ENCODE measurements at places on chromosomes 5 and 9.

GRCh38 chr5:10735569-10736276, 25.3 kb downstream of the DAP start:
- no peak for DNase-seq

- no peak for DNase-seq
Observed at GRCh38 chr9:98010445-98010844, 27.3 kb downstream of the ANP32B start.

DNA sequence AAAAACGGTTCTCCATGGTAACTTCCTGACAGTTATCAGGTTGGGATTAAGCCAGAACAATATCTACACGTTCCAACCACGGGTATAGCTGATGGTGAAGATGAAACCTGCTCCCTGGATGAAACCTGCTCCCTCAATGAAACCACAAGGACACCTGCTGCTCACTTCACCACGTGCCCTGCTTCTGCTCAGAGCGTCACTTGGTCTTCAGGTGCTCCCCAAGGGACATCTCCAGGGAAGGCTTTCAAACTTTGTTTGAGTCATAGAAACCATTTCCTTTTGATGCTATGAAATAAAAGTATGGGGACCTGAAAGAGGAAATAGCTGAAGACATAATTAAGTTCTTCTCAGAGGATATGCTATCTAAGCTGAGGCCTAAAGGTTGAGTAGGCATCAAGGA, 242.4 kb downstream of the MED10 start:
- DNase-seq = no peak

DNA sequence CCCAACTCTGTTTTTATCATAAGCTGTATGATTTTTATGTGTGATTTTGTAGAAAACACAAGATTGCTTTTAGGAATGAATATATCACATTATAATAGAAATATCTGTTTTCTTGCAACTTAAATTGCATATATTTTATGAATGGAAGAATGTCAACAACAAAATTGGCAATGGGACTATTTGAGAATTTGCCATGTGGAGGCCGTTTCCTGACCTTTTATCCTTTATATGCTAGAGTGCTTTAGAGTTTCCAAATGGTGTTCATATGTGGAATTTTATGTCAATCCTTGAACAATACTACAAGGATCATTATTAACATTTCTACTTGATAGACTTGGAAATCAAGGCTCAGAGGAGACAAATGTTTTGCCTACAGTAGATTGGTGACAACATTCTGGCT, 34.2 kb downstream of the ITGA1 start:
- DNase-seq = no peak

- DNase-seq = no peak
Observed at GRCh38 chr5:137607771-137608170, 108.6 kb upstream of the SPOCK1 start.

- DNase-seq = no peak
Observed at GRCh38 chr5:126973193-126973592, 57.2 kb downstream of the MARCHF3 start.

DNA sequence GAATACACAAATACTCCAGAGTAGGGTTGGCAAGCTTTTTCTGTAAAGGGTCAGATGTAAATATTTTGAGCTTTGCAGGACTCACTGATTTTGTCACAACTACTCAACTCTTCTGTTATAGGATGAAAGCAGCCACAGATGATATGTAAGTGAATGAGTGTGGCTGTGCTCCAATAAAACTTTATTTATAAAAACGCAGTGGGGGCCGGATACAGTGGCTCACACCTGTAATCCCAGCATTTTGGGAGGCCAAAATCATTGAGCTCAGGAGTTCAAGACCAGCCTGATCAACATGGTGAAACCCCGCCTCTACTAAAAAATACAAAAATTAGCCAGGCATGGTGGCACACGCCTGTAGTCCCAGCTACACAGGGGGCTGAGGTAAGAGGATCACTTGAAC, 69.1 kb downstream of the FBXW11 start:
- DNase-seq = no peak

DNA sequence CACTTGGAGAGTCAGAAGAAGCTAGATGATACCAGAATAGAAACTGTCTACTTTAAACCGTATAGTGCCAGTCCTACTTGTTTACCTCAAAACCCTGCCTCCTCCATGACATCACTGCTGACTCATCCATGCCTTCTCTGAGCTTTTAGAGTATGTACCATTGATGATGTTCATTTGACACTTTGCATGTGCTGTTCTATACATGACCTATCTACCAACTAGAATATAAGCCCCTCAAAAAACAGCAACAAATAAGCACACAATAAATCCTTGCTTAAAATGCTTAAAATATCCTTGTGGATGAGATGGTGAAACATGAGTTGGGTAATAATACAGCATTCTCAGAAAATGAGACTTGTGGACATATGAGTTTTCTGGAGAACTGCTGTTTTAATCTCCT, 2.6 kb downstream of the CTNNAL1 start:
- DNase-seq = no peak

DNA sequence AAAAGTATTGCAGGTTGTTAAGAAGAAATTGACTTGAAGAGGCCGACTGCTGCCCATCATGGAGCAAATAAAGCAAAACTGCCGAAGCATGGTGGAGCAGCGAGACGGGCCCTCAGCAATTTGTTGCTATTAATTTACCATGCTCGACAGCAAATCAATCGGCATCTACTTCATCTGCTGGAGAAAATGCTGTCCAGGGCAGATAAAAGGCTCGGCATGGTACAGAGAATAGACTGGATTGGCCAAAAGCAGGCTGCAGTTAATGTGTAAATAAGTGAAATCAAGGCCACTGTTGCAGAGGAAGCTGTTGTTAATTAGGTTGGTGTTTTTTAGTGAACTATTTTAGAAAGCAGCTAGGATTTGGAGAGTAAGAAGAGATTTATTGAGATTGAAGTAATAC, 8.3 kb downstream of the TLE4 start:
- DNase-seq = no peak

GRCh38 chr9:114722081-114722621, 40.2 kb upstream of the TEX48 start:
- no peak for DNase-seq

GRCh38 chr5:146860213-146860893, 18.2 kb downstream of the PPP2R2B start:
- no peak for DNase-seq

- DNase-seq = no peak
Observed at GRCh38 chr5:113578091-113578490, 64.6 kb downstream of the YTHDC2 start.

GRCh38 chr9:86464242-86464641, 110.0 kb upstream of the TUT7 start:
- no peak for DNase-seq

DNA sequence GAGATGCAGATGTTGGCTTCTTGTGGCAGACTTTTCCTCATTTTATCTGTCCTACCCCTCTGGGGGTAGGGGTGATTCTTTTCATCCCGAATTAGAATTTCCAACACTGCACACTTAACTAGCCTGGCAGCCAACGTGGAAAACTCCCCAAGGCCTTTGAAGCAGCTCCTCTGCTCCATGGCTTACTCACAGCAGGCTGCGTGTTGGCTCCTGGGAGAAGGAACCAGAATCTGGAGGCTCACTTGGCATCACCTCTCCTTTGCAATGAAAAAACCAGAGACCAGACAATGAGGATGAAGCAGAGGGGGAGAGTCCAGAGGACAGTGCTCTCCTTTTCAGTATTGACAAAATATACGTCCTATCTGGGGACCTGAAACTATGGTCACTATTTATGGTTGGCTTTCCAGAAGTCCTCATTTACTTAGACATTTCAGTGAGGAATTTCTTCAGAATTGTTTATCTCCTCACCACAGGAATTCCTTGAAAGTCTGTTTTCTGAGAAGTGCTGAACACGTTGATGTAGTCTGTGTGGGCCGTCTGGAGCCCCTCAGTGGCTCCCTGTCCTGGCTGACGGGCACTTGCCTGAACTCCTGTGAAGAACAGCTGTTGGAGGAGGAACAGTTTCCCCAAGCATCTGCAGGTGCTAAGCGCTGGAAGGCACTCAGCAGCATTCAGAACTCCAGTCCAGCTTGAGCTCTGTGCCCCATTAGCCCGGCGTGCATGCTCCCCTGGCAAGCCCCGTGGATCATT, 231.3 kb downstream of the RFK start:
- peak; percentile 73 for DNase-seq

- no peak for DNase-seq
Observed at GRCh38 chr5:97644896-97645295, 461.8 kb upstream of the RIOK2 start.

DNA sequence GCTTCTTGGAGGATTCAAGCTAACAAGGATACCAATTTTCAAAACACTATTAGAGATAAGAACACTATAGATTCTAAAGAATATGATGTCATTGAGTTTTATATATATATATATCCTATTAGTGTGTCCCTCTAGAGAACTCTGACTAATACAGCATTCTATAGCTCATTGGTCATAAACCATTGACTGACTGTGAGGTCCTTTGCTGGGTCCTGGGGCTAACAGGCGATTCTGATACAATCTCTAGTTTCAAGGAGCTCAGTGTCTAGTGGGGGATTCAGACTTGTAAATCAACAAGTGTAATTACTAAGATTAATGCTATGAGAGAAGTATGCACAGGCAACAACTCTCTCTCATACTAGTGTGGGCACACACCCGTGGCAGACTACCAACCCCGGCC, 234.5 kb downstream of the DENND1A start:
- DNase-seq = no peak

DNA sequence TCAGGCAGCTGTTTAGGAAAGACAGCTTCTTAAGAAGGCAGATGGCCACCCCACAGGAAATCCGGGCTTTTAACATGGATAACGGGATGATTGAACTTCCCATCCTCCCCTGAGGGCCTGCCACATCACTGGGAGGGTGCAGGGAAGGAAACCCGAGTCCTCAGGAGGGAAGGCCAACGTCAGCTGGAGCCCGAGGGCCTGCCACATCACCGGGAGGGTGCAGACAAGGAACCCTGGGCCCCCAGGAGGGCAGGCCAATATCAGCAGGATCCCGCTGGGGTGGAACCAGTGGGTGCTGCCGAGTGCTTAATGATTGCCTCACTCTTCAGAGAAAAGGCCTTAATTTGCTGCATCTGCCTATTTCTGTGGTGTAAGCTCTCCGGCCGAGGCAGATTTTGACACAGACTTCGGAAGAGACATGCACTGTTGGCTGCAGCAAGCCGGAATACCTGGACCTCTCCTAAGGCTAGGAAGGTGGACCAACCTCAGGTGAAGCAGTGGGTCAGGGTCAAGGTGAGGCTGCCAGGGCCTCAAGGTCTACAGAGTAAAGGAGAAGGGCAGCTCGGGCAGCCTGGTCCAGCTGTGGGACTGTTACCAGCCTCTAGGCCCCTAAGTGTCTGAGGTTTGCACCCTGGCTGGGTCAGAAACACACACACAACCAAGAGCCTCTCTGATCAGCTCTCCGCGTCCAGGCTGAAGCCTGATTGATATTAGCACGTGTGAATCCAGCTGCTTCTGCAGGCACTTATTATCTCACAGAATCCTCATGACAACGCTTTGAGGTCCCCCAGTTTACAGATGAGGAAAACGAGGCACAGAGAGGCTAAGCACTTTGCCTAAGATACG, 14.8 kb upstream of the COL5A1 start:
- peak; percentile 65 for DNase-seq

DNA sequence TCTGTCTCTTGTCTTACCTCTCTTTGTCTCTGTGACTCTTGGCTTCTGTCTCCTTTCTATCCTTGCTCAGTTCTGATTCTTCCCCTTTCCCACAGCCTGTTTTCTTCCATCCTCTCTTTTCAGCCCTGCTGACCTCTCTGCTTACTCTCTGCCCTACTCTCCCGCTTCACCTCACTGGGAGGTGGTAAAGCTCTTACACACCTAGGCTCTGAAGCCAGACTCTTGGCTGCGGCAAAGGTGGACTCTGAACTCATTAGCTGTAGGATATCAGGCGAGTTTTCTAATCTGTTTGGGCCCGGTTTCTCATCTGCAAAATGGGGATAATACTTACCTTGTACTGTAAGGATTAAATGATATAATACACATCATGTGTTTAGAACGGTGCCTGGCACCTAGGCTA, 11.1 kb downstream of the PCDH1 start:
- DNase-seq = peak; percentile 0

DNA sequence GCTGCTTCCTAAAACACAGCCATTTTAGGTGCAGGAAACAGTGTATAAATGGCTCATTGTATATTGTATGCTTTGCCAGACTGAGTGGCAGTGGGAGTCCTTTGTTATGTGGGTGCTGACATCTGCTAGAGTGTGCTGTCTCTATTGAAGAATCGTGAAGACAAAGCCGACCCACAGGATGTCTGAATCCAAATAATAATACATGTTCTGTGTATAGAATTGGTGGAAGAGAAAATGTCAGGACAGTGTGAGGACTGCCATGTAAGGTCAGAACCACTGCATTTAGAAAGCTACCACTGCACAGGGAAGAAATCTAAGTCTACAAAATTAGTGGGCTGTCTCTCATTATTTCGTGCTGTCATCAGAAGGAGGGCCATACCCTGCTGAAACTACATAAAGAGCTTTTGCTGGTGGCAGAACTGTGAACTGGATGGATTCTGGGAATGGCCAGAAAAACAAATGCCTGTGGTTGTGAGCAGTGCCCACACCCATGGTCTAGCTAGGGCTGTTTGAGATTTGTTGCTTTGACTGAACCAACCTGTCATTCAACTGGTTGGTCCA, 2.5 kb downstream of the IL7R start:
- DNase-seq = no peak

DNA sequence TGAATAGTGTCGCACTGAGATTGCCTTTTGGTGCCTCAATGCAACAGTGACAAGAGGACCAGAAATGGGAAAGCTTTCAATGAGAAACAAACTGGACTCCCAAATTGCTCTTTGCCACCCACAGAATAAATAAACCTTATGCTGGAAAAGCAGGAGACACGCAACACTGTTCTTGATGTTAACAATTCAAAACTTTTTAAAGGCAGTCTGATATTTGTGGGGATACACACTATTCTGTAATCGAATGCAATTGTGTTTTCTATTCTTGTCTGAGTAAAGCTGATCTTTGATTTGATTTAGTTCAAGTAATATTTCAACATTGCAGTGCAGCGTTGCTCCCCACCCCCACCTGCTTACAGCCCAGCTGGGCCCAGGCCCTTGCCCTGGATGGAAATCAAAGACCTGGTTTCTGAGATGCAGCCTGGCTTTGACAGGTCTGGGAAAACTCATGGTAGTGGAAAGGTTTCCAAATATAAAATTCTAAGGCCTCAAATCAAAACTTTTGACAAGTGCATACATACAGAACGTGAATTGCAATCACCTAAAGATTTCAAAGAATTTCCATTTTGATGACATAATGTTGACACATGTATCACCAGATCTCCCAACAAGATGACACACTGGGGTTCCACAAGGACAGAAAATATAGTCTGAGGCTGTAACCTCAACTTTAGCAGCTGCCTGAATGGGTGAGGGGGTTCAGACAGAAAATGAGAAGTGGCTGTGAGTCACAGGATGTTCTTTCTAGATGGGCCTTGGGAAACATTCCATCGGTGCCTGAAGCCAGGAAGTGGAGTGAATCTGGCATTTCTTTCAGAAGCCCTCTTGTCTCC, 55.1 kb downstream of the ABCA1 start:
- DNase-seq = no peak

Data from aorta (tissue), 5 donors.